ENCODE measurements at places on chromosomes 3 and 15.

DNA sequence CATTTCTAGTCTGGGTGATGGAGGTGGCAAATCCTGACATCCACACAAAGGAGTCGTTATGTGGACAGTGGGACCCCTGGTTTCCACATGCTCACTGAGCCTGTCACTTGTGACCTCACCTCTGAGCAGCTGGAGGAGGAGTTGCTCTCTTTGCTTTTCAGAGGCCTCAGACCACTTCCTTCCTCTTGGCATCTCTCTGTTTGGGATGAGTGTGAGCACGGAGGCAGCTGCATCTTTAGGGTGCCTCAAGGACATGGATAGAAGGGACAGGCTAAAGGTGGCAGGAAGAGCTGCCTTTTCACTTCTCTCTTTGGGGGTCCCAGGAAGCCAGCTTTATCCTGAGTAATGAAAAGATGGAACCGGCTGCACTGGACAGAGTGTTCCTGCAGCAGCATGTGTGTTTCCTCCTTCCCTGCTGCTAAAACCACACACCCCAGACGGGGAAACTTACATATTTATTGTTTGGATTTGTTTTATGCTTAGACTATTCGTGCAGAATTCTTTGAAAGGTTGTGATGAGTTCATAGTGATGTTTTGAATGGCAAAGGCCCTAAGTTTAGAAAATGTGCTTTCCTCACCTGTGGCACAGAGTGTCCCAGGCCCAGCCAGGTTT lies 31.8 kb downstream of the GPR171 start:
- DNase-seq = no peak

DNA sequence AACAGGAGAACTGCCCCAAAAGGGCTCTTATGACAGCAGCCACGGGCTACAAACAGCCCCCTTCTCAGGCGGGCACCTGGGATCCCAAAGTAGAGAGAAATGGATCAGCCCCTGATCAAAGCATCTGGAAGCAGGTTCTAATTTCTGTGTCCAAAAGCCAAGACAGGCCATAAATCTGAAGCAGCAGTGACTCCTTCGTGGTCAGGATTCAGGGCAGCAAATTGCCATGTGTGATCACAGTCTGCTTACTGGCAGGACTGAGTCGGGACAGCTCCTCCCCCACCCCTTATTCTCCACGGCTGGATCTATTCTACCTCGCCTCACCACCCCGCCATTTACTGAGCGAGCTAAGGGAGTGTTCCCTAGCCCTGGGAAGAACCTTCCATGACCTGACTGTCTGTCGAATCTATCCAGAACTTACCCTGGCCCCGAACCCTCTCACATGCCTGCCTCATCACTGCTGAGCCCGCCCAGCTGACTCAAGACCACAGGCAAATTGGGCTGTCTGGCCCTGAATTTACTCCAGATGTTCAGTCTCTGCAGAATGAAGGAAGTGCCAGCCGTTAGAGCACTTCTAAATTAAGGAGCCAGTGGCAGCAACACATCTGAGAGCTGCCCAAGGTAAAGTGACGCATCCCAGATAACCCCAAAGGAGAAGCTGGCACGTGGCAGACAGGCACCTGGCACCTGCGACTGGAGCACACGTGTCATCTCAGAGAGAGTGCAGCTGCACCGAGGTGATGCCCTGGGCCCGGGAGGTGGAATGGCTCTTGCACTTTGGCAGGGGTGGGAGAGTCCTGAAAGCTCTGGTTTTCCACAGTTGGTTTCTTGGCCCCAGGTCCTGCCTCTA lies 1.3 kb downstream of the LRRC15 start:
- DNase-seq = no peak

DNA sequence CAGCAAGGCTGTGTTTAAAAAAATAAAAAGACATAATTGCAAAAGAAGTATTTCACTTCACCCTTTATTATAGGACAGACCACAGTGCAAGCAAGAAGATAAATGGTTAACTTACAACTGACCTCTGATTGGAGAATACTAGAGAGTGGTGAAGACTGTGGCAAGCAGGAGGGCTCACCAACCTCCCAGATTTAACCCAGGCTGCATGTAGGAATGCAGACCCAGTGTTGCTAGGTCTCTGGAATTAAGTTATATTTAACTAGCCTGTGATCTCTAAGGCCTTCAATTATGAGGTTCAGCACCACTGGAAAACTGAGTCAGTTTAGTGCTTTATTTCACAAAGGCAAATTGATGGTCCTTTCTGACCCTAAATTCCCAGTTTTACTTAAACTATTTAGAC lies 436.6 kb downstream of the LPP start:
- DNase-seq = no peak

DNA sequence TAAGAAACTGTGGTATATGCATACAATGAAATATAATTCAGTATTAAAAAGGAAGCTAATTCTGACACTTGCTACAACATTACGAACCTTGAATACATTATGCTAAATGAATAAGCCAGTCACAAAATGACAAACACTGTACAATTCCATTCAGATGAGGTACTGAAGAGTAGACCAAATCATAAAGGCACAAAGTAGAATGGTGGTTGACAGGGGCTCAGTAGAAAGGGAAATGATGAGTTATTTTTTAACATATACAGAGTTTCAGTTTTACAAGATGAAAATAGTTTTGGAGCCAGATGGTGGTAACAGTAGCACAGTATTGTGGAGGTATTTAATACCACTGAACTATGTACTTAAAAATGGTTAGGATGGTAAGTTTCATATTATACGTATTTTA lies 254.6 kb upstream of the RBMS3 start:
- no peak for DNase-seq

DNA sequence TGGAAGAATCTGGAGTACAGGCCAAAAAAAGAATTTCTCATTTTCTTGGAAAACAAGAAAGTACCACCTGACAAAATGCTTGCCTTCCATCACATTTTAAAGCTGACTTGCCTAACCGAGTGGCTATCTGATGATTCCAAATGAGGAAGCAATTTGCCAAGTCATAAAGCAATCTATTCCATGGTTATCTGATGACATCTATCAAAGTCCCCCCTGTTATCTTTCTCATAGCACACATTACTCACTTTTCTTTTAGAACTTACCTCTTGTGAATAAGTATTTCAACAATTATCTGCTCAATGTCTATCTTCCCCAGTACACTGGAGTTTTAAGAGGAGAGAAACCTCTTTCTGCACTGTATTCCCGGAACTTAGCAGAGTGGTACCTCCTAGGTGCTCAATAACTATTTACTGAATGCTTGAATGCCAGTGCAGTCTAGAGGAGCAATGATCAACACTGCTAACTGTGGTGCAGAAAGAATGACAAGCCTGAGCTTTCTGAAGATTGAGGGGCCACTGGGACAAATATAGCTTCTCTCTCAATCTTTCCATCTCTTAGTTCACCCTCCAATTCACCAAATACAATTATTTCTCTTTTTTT lies 186.3 kb upstream of the ATP11B start:
- DNase-seq = no peak

GRCh38 chr15:100810831-100811230 lies 68.8 kb upstream of the ALDH1A3 start:
- DNase-seq = no peak

DNA sequence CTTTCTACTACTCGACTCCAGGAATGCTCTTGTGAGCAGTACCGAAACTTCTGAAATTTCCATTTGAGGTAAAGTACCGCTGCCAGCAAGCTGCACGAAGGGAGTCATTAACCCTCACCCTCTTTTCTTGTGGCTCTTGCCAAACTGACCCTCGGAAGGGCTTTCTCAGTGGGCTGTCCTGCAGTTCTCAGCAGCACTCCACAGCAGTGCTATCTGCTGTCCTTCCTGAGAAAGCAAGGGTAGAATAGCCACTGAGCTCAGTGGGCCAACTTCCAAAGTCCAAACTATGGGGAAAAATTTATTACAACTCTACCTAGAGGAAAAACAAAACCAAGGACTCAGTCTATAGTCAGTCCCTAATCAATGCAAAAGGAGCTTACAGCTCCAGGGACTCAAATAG lies 38.5 kb upstream of the COL8A1 start:
- DNase-seq = no peak

DNA sequence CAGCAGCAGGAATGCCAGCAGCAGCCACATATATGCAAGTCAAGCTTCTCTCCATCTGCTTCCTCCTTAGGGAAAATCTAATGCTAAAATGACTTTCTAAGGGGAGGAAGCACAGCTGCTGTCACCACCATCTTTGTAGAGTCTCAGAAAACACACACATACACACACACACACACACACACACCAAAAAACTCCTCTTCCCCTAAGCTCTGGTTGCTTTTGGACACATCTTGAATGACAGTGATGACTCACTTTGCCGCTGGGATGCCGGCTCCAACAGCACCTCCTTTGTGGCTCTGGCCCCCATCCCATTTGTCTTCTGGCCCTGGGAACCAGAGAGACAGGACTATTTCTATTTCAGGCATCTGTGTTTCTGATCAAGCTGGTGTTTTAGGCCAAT lies 124.8 kb upstream of the GOLIM4 start:
- no peak for DNase-seq

DNA sequence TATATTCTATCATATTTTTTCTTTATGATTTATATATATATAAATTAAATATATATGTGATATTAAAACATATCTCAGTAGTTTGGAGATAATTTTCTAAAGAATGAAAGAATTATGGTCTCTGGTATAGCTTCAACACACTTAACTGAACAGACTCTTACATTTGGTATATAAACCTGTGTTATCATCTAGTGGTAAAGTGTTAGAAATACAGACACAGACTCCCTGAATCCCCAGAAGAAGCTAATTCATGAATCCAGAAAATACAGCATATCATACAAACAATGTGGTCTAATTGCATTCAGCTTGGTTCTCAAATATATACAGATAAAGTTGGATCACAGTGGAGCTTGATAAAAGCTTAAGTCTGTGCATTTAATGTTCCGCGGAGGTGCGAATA lies 1100.4 kb downstream of the ROBO2 start:
- no peak for DNase-seq

GRCh38 chr15:32974691-32975090 lies 219.8 kb downstream of the FMN1 start:
- DNase-seq = no peak

DNA sequence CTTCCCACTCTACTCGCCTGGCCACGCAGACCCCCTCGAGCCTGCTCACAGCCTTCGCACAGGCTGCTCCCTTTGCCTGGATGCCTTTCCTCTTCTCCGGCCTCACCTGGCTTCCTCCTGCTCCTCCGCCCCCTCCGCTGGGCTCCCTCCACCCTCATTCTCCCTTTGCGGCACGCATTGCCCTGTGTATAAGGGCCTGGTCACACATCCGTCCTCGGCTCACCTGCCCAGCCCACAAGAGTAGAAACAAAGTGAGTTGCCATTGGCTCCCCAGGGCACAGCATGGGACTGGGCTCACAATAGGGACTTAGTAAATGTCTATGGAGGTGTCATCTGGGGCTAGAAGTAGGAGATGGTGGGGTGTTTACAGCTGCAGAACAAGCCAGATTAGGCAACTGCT lies 4.2 kb downstream of the PLXND1 start:
- no peak for DNase-seq

GRCh38 chr15:42009022-42009421 lies 11.8 kb downstream of the PLA2G4E start:
- no peak for DNase-seq

DNA sequence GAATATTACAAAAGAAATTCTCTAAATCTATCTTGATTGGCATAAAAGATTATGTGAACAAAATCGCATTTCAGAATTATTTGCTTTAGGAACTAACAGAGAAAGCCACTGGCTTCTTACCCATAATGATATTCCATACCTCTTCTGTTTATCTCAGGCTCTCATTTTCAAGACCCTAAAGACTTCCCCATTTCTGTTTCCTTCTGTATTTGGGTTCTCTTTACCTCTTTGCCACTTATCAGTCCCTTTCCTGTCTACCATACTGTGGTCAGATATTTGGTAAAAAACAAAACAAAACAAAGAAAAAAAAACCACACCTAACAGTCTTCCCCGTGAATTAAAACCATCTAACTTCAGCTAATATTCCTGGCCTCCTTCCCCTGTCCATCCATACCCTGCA lies 108.5 kb downstream of the LRRC28 start:
- no peak for DNase-seq

DNA sequence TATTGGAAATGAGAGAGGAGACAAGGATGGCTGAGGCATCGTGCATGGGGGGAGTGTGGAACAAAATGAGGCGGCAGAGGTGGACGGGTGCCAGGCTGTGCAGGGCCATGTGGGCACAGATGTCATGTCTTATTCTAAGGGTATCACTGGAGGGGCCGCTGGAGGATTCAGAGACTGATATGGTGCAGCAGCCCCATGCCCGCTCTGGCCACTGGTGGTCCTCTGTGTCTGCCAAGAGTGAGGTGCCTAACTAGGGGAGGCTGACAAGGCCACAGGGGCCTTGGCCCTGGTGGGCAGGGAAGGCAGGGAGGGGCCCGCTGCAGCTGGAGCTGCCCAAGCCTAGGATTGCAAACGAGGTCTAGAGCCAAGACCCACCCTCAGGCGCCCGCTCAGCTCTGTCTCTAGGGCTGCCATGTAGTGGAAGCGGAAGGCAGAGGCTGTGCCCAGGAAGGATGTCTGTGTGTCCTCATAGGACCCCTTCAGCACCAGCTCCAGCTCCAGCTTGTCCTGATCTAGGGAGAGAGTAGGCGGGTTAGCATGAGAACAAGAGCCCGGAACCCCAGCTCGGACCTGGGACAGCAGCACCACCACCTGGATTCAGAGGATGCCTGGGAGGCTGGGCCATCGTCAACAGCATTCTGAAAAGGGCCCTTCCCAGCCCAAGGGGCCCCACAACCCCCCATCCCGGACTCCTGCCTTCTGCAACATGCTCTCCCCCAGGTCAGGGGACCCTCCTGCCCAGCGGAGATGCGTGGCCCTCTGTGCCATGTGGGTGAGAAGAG lies 11.3 kb downstream of the PLA2G4D start:
- no peak for DNase-seq

DNA sequence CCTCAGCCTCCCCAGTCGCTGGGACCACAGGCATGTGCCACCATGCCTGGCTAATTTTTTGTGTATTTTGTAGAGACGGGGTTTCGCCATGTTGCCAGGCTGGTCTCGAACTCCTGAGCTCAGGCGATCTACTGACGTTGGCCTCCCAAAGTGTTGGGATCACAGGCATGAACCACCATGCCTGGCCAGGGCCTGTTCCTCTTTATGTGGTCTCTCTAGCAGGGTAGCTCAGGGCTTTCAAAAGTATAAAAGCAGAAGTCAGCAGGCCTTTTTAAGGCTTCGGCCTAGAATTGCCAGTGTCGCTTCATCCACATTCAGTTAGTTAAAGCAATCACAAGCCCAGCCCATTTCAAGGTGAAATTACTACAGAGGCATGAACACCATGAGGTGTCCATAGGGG lies 7.6 kb downstream of the VHL start:
- DNase-seq = no peak

GRCh38 chr3:113118336-113118735 lies 93.0 kb upstream of the BOC start:
- DNase-seq = no peak

GRCh38 chr3:30435861-30436331 lies 170.5 kb upstream of the TGFBR2 start:
- DNase-seq = no peak

GRCh38 chr15:31177951-31178350 lies 76.4 kb upstream of the TRPM1 start:
- no peak for DNase-seq
